Psoas muscle (tissue), 8 donors: ENCODE measurements at places on chromosomes 4 and X.

GRCh38 chr4:7865533-7865932 lies 74.1 kb downstream of the AFAP1 start:
- H3K27me3 ChIP-seq, result no peaks in the 10 kb centered on the region
- no peak overlapping the region for H3K4me3 ChIP-seq
- DNase-seq, result no peak

- no peak for DNase-seq
- no peaks in the 10 kb centered on the region for H3K27me3 ChIP-seq
- peaks cover 7% of the 10 kb centered on the region for H3K36me3 ChIP-seq
- H3K27ac ChIP-seq, result no peak overlapping the region
Observed at GRCh38 chrX:19532709-19533108, 17.4 kb upstream of the MAP3K15 start.

DNA sequence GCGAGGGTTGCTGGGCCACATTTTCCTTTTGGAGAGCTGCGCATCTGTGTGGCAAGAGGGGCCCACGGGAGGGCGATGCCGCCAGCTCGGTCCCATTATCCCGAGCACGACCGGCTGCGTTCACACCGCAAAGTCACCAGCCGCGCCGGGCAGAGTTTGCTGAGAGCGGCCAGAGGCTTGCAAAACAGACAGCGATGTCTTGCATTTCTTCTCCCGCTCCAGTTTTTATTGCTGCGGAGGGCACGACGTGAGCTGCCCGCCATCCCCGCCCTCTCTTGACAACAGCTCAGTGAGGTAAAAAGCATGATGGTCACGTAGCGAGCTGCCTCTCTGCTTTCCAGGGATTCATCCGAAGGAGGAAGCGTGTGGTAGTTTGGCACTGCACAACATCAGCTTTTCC lies 102.1 kb upstream of the TENM3 start:
- no peak overlapping the region for H3K4me3 ChIP-seq
- H3K27ac ChIP-seq, result no peak overlapping the region
- no peaks in the 10 kb centered on the region for H3K36me3 ChIP-seq
- no peaks in the 10 kb centered on the region for H3K27me3 ChIP-seq
- no peak for DNase-seq

GRCh38 chr4:113311047-113311446 lies 261.6 kb downstream of the ANK2 start:
- DNase-seq, result no peak
